ENCODE measurements at places on chromosomes 6 and 20.

DNA sequence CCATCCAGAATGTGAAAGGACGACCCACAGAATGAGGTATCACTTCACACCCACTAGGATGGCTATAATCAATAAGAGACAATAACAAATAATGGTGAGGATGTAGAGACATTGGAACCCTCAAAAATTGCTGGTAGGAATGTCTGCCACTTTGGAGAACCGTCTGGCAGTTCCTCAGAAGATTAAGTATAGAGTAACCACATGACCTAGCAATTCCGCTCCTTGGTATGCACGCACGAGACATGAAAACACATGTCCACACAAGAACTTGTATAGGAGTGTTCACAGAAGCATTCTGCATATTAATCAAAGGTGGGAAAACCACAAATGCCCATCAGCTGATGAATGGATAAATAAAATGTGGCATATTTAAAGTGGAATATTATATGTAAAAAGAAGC lies 100.6 kb downstream of the IRF4 start:
- DNase-seq, result no peak

- no peak for DNase-seq
Measured at GRCh38 chr6:52144196-52145076, 41.7 kb upstream of the IL17A start.

- DNase-seq, result no peak
Measured at GRCh38 chr6:67231092-67231491, 1404.0 kb upstream of the ADGRB3 start.

DNA sequence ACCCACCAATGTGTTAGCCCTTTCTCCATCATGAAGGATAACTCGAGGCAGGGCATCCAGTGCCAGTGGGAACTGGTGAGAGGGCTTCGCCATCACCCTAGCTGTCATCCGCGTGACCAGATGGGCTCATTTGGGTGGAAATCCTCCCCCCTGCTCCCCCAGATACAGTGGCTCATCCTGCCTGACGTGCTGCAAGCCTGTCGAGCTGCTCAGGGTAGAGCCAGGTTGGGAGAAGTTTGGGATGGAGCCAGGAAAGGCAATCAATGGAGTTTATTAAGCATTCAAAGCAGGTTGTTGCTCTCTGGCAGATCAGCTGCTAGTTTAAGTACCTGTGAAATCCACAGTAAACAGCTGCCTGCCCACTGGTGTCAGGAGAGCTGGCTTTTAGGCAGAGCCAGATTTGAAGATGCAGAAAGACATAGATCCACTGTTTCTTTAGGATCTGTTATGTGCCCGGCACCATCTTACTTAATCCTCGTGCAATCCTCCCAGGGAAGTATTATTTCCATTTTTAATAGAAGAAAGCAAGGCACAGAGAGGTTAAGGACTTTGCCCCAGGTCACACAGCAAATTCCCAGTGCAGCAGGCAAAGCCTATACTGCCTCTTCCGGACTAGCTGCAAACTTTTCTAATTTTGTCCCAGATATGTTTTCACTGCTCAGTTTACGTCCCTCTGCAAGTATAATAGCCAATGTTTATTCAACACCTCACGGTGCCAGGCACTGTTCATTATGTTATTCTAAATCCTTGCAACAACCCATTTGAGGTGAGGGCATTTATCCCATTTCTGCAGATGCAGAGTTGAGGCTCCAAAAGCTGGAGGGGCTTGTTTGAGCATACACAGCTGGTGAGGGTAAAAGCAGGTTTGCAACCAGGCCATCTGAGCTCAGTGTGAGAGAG lies 54.1 kb upstream of the KCNG1 start:
- DNase-seq, result no peak

GRCh38 chr6:18386298-18386976 lies 713 bp upstream of the RNF144B start:
- DNase-seq, result no peak

DNA sequence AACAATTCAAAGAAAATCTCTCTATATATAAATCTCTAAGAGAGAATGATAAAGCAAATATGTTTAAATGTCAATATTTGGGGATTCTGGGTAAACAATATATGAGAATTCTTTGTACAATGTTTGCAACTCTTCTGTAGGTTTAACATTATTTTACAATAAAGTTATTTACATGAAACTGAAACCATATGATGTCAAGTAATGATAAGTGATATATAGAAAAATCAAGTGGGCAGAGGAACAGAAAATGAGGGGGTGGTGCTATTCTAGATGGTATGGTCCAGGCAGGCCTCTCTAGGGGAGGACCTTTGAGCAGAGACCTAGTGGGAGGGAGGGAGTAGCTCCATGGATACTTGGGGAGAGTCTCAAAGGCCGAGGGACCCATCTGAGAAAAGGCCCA lies 16.4 kb upstream of the SCRT2 start:
- DNase-seq, result no peak

DNA sequence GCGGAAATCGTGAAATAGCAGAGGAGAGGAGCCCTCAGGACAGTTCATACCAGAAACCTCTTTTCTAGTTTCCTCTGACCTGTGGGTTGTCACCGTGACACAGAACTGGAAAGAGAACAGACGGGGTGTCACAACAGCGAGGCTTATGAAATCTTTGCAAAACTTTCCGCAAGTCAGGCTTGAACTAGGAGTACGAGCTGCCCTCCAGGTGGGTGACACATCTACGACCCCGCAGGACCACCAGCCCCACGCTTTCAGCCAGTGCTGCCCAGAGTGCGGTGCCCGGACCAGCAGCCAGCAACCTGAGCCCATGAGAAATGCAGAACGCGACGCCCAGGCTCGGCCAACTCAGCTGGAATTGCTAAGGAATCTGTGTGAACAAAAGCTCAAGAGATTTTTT lies 30.8 kb downstream of the WRNIP1 start:
- no peak for DNase-seq

DNA sequence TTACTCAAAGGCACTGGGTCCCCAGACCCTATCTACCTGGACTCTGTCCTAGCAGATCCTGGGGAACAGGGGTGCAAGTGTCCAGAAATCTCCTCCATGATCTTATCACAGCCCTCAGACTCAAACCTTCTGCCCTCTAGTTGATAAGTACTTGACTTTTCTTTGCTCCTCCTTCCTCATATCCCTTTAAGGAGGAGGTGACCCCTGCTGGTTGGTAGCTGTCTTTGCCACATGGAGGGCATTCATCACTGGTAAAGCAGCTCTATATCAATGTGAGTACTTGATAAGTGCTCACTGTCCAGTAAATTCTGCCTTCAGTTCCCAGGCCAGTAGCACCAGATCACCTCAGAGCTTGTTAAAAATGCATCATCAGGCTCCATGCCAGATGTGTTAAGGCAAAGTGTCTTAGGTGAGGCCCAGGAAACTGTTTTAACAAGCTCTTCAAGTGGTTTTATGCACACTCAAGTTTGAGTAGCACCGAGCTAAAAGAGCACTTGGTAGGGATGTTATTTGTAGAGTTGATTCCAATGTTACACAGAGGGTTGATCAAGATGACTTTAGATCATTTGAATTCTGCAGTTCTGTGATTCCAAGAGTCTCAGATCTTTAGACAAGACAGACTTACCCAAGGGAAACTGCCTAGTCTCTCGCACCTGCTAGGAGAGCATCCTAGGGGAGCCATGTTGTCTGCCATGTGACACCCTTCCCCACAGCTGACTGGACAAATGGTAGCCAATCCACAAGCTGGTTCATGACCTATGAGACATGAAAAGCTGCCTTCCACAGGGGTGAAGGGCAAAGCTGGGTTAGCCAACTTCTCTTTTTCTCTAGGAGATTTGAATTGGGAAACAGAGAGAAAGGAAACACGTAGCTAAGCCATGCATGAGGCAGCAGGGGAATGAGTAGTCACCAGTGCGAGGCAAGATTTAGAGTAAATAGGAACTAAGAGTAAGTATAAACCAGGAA lies 18.6 kb downstream of the TREML2 start:
- DNase-seq, result no peak

GRCh38 chr6:135310291-135310690 lies 129.2 kb downstream of the MYB start:
- DNase-seq, result no peak

GRCh38 chr6:12034837-12035236 lies 22.7 kb downstream of the HIVEP1 start:
- no peak for DNase-seq

- no peak for DNase-seq
Measured at GRCh38 chr20:33434434-33434833, 9.1 kb downstream of the SNTA1 start.

GRCh38 chr6:22036275-22036674 lies 260.6 kb downstream of the PRL start:
- DNase-seq, result no peak

GRCh38 chr20:38842558-38842981 lies 37.1 kb downstream of the PPP1R16B start:
- DNase-seq, result no peak

DNA sequence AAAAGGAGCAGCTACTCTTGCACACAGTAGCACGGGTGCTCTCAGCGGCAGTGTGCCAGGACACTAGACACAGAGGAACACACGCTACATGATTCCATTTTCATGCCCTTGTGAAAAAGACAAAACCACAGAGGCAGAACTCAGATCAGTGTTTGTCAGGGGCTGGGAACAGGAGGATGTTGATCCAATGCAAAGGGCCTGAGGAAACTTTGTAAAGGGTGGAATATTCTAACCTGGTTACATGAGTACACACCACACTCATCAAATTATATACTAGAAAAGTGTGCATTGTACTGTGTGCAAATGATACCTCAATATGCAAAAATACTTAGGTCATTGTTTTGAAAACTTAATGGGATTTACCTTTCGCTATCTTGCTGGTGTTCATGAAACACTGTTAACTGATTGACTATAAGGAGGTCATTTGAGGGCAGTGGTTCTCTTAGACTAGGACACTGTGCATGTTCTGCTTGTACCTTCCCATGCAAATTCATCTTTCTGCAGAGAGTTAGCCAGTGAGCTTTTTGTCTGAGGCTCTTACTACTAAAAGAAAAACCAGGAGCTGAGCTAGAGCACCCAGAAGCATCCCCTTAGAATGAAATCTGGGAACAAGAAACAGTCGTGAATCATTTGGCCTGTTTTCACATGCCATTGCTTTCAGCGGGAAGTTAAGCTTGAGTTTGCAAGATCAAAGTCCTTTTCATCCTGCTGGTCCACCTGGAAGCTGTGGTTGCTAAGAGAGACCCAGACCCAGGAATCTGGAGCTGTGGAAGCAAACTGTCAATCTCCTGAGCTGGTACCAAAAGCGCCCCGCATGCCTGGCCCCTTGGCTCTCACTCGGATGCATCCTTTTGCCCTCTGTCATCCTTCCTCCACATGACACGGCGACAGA lies 204.8 kb downstream of the TTLL2 start:
- DNase-seq, result no peak

- no peak for DNase-seq
Measured at GRCh38 chr20:61389077-61389476, 137.0 kb downstream of the CDH4 start.

DNA sequence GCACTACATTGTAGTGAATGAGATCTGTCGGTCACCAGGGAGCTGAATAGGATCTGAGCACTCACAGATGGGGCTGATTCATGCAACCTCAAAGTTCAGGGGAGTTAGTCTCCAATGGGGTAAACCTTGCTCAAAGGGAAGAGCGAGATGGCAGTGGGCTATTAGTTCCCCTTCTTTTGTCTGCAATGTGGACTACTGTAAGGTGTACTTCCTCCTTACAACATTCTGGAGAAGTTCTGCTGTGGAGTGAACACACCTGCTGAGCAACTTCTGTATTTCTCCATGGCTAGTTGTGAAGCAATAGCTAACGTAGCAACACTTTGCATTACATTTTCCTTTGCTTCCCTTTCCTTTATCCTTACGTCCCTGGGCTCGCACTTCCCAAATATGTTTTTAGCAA lies 134.3 kb upstream of the B3GAT2 start:
- no peak for DNase-seq

- no peak for DNase-seq
Measured at GRCh38 chr6:33160728-33161344, 31.4 kb downstream of the COL11A2 start.

- DNase-seq, result no peak
Measured at GRCh38 chr20:20720158-20720557, 7.7 kb upstream of the RALGAPA2 start.

- no peak for DNase-seq
Measured at GRCh38 chr6:93259332-93259731, 160.0 kb downstream of the EPHA7 start.

DNA sequence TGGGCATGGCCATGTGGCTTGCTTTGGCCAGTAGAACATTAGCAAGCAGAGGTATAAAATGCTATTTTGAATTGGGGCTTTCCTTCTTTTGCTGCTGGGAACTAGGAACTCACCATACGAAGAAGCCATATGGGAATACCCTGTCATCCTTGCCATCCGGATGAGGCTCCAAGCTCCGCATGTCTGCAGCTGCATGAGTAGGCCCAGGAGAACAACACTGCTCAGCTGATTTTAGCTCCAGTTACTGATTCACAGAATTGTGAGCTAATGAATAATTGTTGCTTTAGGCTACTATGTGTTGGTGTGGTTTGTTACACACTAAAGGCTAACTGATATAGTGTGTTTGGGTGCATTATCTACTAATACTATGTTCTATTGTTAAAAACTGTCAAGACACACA lies 2.7 kb upstream of the PLCB4 start:
- no peak for DNase-seq

DNA sequence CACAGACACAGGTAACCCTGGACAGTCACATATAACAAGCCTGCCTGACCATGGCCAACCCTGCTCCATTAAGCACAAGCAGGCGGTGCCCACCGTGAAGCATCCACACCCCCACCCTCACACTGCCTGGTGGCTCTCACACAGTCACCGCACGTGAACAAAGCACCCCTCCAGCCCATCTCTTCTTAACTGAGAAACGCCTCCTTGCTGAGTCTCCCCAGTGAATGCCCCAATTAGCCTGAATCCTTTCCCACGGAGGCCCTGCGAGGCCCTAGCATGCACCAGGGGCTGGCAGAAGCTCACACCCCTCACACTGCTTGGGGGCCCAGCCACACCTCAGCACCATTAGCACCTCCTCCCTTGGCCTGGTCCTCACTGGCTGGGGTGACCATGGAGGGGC lies 72.3 kb downstream of the GRM4 start:
- no peak for DNase-seq

- DNase-seq, result no peak
Measured at GRCh38 chr20:44204156-44204831, 6.3 kb downstream of the OSER1 start.

All from stimulated activated CD8-positive, alpha-beta memory T cell treated with anti-CD3 and anti-CD28 coated beads, Interleukin-7, amount 100 ng/mL, for 1 hour (primary cell).